ENCODE measurements at places on chromosomes 7 and 10.

DNA sequence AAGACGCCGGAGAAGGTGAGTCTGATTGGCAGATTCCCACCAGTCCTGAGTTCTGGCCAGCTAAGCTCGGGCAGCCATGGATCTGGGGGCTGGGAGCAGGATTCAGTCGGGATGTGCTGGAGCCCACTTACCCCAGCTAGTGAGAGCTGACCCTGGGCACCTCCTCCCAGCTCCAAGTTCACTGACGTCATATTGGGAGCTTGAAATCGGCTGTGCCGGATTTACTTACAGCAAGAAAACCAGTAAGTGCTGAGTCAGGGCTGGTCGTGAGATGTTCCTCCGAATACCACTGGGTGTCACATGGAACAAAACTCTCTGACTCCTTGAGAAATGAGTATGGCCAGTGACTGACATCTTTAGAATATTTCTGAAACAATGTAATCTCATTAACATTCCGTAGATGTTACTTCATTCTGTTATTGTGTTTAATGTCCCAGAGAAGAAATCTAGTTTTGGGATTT lies 621.2 kb downstream of the SDK1 start:
- peak; percentile 56 for DNase-seq

DNA sequence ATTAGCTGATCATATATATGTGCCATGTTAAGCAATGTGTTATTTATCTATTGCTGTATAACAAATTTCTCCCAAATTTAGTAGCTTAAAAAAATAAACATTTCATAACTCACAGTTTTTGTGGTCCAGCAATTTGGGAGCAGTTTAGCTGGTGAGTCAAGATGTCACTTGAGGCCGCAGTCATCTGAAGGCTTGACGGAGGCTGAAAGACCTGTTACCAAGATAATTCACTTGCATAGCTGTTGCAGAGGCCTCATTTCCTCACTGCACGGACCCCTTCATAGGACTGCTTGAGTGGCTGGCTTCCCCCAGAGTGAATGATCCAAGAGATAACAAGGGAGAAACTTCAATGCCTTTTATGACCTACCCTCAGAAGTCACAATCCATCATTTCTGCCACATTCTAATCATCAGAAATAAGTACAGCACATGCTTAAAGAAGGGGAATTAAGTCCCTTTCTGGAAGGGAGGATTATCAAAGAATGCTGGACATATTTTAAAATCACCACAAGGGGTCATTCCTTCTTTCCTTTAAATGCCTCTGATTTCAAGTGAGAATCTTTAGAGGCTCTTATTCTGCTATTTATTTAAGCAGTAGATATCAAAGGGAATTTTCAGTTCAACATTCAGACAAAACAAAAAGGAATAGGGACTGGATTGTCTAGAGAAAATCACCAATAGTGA lies 10.5 kb upstream of the SRPK2 start:
- no peak for DNase-seq

GRCh38 chr7:101743241-101743994 lies 74.0 kb upstream of the CUX1 start:
- peak; percentile 96 for DNase-seq

- no peak for DNase-seq
Observed at GRCh38 chr10:112769611-112770370, 180.3 kb upstream of the TCF7L2 start.

- DNase-seq, result no peak
Observed at GRCh38 chr7:8585591-8585990, 152.2 kb downstream of the NXPH1 start.

GRCh38 chr10:28429573-28430216 lies 103.2 kb upstream of the WAC start:
- no peak for DNase-seq

GRCh38 chr7:121440857-121441503 lies 44.9 kb upstream of the FAM3C start:
- DNase-seq, result no peak

DNA sequence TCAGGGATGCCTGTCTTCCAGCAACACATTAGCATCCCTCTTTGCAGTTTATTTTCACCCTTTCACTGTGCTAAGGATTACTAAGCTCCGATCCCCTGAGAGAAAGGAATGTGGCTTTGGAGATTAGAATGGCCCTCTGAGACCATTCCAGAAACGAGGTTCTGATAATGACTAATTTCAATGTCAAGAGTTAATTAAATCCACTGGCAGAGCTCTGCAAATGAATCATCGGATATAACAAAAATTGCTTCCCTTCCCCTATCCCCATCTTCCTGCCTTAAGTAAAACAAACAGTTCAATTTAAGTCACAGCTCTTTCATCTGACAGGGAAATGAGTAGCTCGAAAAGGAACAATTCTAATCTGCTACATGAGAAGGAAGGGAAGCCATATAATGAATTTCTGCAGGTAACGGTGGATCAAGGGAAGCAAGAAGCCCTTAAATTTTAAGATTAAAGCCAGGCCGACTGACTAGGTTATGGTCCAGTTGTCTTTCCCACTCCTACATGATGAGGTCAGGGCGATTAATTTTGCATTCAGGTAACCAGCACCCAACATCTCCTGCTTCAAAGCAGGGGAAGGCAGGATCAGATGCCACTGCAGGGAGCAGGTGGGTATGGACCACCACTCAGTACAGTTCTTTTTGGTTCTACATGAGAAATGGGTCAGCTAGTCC lies 50.5 kb downstream of the MALSU1 start:
- DNase-seq, result peak; percentile 49

DNA sequence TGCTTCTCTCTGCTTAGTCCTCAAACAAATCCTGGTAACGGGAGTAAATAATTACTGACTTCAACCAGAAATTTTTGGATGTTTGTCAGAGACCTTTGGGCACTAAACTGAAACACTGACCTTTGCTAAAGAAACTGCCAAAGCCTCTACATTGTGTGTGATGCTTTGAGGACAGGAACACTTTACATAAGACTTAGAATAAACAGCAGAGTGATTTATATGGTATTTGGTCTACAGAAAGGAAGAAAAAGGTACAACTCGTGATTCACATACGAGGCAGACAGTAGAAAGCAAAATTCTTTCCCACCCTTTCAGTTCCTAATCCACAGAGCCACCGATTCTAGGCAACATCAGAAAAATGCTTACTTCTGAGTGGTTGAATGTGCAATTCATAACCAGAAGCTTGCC lies 59.8 kb downstream of the SLC16A12 start:
- no peak for DNase-seq

- peak; percentile 93 for DNase-seq
Observed at GRCh38 chr10:98309366-98310355, 41.7 kb upstream of the LOXL4 start.

DNA sequence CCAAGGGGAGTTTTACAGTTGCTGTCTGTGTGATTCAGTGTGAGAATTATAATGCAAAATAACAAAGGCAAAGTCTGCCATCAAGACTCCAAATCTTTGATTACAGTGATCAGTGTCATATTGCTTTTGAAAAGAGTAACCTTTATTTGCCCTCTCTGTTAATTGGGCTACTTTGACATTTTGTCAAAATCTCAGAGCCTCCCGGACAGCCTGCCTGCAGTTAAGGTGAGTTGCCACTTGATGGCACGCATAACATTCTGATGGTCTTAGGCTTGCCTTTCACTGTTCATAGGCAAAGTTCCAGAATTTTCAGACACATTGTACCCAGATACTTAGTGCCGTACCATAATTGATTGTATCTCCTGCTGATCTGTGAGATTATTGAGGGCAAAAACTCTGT lies 253.5 kb downstream of the ABCA13 start:
- DNase-seq, result peak; percentile 48

- no peak for DNase-seq
Observed at GRCh38 chr7:50069613-50070012, 23.4 kb downstream of the ZPBP start.

- no peak for DNase-seq
Observed at GRCh38 chr7:87083865-87084519, 24.5 kb upstream of the ELAPOR2 start.

- DNase-seq, result no peak
Observed at GRCh38 chr10:31121757-31122577, 90.3 kb upstream of the ZNF438 start.

- DNase-seq, result peak; percentile 36
Observed at GRCh38 chr7:104096683-104097082, 107.2 kb upstream of the RELN start.

GRCh38 chr10:119278126-119278709 lies 70.8 kb downstream of the GRK5 start:
- DNase-seq, result no peak

DNA sequence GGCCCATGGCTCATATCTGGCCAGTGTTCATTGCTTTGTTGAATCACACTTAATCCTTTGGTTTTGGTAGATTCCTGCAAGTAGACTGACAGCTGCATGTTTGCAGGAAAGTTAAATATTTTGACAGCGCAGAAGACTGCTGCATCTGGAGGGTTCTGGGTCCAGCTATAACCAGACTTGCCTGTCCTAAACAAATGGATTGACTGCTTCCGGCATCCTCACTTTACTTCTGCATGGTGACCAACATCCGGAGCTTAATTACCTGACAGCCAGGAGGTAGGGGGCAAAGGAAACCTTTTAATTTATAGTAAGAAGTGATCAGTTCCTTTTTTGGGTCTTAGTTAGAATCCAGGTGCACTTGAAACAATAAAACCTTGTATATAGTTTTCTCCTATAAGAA lies 263.3 kb downstream of the SNX10 start:
- no peak for DNase-seq

DNA sequence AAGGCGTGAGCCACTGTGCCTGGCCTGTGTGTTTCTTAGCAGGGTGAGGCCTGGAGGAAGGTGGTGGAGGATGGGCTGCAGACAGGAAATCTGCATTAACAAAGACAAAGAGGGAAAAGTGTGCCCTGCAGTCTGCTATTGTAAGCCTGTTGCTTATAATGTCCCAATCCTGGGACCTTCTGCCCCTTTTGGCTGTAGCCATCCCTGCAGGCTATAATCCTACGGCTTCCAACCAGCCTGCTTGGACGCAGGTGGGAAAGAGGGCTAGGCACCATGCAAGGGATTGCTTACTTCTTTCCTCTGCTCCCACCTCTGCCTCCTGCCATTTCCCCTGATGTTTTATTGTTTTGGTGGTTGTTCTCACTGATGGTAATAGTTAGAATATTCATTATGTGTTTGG lies 434.3 kb downstream of the PLXNA4 start:
- no peak for DNase-seq

DNA sequence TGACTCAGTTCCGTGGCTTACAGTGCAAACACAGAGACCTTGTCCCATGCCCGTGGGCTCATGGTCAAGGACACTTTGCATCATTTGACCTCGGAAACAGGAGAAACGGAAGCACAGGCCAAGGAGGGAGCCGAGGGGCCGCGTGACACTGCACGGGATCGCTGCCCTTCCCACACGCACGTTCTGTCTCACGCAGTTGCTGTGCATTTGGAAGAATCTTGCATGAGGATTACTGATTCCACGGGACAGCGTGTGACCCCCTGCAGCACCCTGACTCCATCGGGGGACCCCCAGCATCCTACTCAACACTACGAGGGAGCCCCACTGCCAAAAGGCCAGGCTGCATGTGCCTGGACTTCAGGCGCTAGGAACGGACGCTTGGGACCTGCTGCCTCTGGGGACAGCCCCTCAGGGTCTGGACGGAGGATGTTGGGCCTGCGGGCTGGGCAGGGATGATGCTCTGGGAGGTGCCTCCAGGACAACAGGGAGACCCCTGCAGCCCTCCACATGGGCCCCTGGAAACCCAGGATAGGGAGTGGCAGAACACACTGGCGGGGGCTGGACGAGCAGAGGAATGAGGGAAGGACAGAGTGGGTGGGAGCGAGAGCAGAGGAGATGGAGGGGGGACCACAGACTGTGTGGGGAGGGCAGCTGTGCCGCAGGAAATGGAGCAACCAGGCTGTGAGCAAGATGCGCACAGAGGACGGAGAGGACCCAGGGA lies 222.2 kb downstream of the DNAJB6 start:
- no peak for DNase-seq

GRCh38 chr10:128116851-128117615 lies 9.2 kb downstream of the MKI67 start:
- DNase-seq, result peak; percentile 33

- no peak for DNase-seq
Observed at GRCh38 chr7:135950972-135951371, 26.2 kb downstream of the MTPN start.

DNA sequence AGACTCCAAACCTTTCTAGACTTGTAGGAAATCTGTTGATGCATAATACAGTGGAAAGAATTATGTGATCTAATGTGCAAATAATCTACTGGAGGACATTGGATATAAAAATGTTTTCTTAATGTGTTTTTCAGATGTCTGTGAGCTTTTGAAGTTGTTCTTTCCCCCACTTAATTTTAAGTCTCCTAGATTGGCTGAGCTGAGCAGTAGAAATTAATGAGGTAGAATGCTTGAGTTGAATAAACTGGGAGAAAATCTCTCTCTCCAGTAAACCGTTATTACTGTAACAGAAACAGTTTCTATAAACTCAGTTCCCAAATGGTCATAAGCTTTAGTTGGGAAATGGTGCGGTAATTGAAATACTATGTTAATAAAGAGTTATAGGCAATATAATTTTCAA lies 15.7 kb downstream of the CSGALNACT2 start:
- no peak for DNase-seq

GRCh38 chr7:111264981-111265380 lies 174.1 kb downstream of the LRRN3 start:
- no peak for DNase-seq

DNA sequence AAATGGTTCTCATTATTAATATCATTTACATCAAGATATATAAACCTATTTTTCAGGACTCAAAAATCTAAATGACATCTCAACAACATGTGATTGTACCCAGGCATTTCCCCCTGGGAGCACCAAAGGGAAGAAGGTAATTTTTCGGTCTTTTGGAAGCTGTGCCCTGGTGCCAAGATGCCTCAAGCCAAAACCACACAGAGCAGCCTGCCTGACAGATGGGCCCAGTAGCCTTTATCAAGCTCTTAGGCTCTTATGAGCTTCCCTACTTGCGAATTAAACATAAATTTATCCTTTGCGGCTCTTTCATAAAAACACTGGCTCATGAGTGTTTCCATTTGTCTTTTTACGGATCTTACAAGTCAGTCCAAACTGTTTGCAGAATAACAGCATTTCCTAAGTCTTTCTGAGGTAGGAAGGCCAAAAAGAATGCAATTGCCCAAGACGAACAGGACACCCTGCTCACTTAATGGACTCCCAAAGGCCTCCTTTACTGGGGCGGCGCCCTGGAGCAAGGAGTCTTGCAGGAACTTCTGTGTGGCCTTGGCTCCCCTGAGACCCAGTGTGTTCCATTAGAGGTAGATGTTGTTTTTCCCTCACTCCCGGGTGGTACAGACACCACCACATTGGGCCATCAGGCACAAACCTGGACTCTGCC lies 4.1 kb upstream of the RASSF4 start:
- DNase-seq, result no peak

DNA sequence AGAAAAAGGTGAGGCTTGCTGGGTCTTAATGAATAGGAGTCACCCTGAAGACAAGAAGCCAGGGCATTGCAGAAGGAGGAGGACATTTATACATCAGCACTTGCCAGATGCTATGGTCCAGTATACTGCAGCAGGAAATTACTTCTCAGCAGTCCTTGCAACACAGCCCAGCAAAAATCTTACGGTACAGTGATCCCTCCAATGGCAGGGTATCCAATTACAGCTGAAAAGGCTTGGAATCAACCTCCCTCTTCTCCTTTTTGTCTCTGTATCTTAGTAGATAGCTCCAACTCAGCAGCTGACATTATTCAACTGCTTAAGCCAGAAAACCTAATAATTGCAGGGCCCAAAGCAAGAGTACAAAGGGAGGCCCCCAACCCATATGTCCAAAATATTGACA lies 128.3 kb upstream of the COBL start:
- no peak for DNase-seq

All from H7 (cell line).